ENCODE measurements at places on chromosomes 5 and 9.

- no peak for DNase-seq
Measured at GRCh38 chr5:153632748-153633290, 142.3 kb downstream of the GRIA1 start.

DNA sequence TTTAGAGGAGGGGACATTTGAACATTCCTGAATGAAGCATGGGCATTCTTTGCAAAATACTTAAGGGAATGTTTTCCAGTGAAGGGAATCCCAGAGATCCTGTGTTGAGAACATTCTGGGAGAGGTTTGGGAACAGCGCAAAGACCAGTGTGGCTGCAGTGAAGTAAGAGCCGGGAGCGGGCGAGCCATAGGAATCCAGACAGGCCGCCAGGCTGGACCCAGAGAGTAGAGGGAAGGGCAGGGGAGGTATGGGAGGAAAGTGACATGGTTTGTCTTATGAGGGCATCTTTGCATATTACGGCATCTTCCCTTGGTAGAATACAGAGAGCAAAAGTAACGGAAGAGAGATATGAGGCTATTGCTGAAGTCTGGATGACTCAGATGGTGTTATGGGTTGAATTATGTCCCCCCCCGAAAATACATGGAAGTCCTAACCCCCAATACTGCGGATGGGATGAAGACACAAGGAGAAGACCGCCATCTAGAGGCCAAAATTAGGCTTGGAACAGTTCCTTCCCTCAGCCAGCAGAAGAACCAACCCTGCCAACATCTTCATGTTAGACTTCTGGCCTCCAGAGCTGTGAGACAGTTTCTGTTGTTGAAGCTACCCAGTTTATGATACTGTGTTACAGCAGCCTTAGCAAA lies 268.2 kb downstream of the MAST4 start:
- no peak for DNase-seq

GRCh38 chr5:67346611-67347010 lies 150.0 kb upstream of the CD180 start:
- no peak for DNase-seq

- no peak for DNase-seq
Measured at GRCh38 chr9:33265211-33265865, 489 bp downstream of the CHMP5 start.

- no peak for DNase-seq
Measured at GRCh38 chr9:24616863-24617262, 71.2 kb upstream of the IZUMO3 start.

DNA sequence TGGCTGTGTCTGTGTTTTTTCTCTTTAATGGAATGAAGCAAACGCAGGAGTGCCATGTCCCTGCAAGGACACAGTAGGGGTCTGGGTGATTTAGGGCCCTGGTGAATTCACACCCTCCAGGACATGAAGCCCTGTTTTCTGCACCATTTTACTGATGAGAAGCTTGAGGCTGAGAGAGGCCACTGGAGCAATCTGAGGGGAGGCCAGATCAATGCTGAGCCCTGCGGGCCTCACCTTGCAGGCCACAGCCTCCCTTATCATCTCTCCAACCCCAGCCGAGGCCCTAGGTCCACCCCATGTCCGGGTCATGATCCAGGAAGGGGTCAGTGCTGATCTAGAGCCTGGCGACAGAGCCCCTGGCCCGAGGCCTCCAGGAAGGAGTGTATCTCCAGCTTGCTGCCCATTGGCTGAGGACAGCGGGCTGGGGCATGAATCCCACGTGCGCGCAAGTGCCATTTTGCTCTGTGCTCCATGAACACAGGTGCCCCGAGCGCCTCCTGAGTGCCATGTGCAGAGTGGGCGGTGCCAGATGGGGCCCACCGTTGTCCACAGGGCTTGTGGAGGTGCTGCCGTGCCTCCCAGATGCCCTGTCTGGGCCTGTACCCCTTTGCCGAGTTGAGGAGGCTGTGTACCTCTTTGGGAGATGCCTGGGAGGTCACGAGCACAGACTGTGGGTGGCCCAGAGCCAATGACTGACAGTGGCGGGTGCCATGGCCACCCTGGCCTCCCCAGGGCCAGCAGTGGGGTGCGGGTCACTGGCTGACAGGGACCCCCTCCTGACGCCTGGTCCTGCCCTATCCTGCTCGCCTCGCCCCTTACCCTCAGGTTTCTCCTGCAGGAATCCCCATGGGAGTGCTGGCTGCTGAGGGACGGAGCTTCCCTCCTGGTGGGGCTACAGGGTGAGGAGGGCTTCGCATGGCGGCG lies 32.3 kb upstream of the LPCAT1 start:
- no peak for DNase-seq

GRCh38 chr9:114163517-114163951 lies 8.2 kb downstream of the COL27A1 start:
- DNase-seq: no peak

- DNase-seq: no peak
Measured at GRCh38 chr5:116454417-116454927, 120.2 kb downstream of the SEMA6A start.

- no peak for DNase-seq
Measured at GRCh38 chr9:4904322-4905134, 80.5 kb upstream of the JAK2 start.

DNA sequence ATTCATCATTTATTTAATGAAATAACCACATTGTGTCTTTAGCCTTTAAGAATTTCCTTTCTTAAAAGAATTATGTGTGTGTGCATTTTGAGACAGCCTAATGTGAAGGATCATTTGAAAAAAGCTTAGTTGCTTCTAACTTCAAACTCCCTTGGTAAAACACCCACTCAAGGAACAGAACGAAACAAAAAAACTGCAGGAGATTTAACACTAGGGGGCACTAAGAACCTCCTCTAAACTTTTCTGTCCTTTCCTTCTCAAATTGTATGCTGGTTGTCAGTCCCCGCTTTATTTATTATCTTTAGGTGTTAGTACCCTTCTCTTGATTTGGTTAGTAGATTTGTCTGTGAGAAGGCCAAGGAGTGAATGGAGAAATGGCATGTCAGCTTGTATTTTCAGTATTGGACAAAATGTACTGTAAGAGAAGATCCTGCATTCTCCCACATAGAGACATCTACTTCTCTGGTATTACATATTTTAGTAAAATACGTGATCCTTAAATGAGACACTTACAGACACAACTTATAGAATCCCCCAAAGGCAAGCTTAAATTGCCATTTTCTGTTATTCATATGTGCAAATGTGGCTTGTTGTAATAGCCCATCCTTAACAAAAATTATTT lies 229.7 kb downstream of the MRPS30 start:
- DNase-seq: no peak

GRCh38 chr9:21558615-21559401 lies 76.7 kb upstream of the IFNE start:
- no peak for DNase-seq

DNA sequence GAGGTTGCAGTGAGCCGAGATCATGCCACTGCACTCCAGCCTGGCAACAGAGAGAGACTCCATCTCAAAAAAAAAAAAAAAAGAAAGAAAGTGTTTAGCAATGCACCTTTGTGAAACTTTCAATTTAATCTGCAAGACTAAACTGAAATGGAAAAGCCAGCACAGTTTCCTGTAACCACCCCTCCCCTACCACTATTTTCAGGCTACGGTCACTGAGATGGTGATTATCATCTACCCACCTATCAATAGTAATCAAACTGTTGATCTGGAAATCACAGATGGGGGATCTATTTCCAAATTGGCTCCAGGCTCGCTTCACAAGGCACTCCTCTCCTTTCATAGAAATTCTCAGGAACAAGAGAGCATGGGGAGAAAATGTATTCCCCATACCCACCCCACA lies 30.6 kb upstream of the IL7R start:
- DNase-seq: no peak

- no peak for DNase-seq
Measured at GRCh38 chr9:87827341-87827740, 55.3 kb upstream of the SPATA31E1 start.

GRCh38 chr5:150746-151145 lies 40.5 kb upstream of the LRRC14B start:
- no peak for DNase-seq

- no peak for DNase-seq
Measured at GRCh38 chr5:115262011-115262320, 711 bp downstream of the PGGT1B start.

DNA sequence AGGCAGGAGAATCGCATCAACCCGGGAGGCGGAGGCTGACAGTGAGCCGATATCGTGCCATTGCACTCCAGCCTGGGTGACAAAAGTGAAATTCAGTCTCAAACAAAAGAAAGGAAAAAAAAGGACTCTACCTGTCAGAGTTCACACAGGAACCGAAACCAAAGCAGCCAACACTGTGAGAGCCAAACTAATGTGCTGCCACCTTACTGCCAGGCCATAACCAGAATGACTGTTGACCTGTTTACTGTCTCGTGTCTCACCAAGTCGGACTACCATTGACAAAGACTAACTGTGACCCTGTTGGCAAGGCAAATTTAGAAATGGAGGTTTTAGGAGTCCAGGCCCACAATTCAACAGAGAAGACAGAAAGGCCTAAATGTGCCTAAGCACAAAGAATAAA lies 112.4 kb downstream of the ANXA2R start:
- no peak for DNase-seq

- DNase-seq: no peak
Measured at GRCh38 chr5:175060257-175060656, 335.9 kb downstream of the MSX2 start.

GRCh38 chr5:147400126-147400809 lies 109.6 kb downstream of the DPYSL3 start:
- DNase-seq: no peak

DNA sequence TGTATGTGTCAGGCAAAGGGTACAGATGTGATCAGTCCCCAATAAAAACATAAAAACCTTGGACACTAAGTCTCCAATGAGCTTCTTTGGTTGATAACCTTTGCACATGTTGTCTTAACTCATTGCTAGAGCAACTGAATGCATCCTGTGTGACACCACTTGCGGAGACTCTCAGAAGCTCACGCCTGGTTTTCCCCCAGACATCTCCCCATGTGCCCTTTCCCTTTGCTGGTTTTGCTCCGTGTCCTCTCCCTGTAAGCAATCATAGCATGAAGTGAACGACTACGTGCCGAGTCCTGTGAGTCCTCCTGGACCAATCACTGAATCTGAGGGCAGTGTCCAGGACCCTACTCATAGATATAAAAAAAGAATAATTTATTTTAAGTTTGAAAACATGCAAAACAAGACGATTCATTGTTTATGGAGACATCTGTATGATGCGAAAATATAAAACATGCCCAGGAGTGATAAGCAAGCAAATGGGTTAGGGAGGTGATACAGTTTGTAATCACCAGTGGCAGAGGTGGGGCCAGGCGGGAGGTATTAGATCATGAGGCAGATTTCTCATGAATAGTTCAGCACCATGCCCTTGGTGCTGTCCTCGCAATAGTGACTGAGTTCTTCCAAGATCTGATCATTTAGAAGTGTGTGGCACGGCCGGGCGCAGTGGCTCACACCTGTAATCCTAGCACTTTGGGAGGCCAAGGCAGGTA lies 115.5 kb downstream of the MED10 start:
- no peak for DNase-seq

GRCh38 chr5:73174100-73174815 lies 1.3 kb downstream of the TMEM174 start:
- DNase-seq: no peak

- no peak for DNase-seq
Measured at GRCh38 chr5:130532786-130533185, 628.5 kb downstream of the CHSY3 start.

GRCh38 chr5:152374711-152375275 lies 30.3 kb downstream of the NMUR2 start:
- no peak for DNase-seq

DNA sequence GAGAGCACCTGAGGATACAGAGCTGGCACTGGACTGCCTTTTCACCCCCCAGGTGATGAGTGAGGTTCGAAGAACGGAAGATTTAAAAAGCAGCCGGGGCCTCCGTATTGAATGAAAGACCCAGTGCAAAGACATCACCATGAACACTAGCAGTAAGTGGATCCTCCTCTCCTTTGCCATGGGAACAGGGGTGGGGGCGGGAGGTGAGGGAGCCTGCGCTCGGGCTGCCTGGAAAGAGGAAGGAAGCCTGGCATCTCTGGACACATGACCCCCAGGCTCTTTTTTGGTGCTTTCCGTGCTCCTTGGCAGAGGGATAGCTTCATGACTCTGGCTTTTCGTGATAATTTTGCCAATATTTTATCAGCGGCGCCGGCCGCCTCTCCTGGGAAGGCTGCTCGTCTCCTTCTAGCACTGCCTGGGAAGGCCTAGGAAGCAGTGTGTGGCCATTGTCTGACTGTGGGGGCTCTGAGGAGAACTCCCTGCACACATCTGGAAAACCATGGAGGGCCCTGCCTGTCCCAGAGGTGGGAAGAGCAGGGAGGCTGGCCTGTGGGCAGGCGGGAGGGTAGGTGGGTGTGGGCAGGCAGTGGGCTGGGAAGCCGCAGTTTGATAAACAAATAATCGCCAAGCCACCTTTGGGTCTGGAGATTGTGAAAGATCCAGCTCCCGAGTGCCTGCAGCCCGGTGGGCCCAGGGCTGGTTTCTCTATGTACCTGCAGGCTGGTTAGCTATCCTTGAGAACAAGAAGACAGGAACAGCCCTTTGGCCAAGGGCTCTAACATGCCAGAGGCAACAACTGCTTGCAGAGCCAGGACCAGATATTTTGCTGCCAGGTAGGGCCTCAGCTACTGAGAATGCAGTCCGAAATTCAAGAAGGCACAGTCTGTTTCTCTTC lies 911 bp downstream of the ABLIM3 start:
- DNase-seq: no peak

- DNase-seq: peak; percentile 62
Measured at GRCh38 chr5:139561655-139562451, 714 bp downstream of the UBE2D2 start.

DNA sequence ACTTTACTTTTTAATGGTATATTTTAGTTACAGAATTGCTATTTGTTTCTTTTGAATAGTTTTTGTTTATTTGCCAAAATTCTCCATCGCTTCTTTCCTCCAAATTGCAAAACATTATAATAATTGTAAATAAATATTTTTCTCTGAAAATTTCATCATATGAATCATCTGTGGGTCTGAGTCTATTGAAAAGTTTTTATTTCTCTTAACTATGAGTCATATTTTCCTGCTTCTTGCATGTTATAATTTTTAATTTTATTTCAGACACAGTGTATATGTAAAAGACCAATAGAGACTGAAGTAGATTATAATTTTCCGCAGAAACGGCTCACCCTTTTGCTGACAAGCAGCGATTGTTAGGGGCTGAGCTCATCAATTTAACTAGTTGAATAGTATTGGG lies 279.1 kb upstream of the IL12B start:
- no peak for DNase-seq

- DNase-seq: no peak
Measured at GRCh38 chr5:176743136-176743861, 67.1 kb upstream of the UNC5A start.

GRCh38 chr9:134396825-134397224 lies 70.6 kb downstream of the RXRA start:
- peak; percentile 45 for DNase-seq
